ENCODE measurements at places on chromosomes 1 and 21. TPM values are rescaled to one million over a fixed set of nuclear protein-coding genes. Genes with fewer than 3 reads are reported as not detected.

The SCMH1 gene
- 24.4 TPM for polyA plus RNA-seq

The FAM3B gene
- polyA plus RNA-seq = 53.6 TPM

The CDC7 gene
- polyA plus RNA-seq = 1.4 TPM

The A3GALT2 gene
- not detected for polyA plus RNA-seq

The ATP1A2 gene
- polyA plus RNA-seq = 25.6 TPM

The FCRL2 gene
- polyA plus RNA-seq = not detected

The CASQ1 gene
- 0.13 TPM for polyA plus RNA-seq

The RORC gene
- polyA plus RNA-seq = 0.22 TPM

Data from adipose tissue (tissue), 3 donors.